ENCODE measurements at places on chromosomes 7 and 10. TPM values are rescaled to one million over a fixed set of nuclear protein-coding genes. Genes with fewer than 3 reads are reported as not detected.

- H3K4me3 ChIP-seq = no peak overlapping the region
- no peaks in the 10 kb centered on the region for H3K27me3 ChIP-seq
- no peak overlapping the region for H3K27ac ChIP-seq
- peaks cover 2% of the 10 kb centered on the region for H3K4me1 ChIP-seq
Measured at GRCh38 chr7:33091111-33091531, 18.1 kb downstream of the RP9 start.

DNA sequence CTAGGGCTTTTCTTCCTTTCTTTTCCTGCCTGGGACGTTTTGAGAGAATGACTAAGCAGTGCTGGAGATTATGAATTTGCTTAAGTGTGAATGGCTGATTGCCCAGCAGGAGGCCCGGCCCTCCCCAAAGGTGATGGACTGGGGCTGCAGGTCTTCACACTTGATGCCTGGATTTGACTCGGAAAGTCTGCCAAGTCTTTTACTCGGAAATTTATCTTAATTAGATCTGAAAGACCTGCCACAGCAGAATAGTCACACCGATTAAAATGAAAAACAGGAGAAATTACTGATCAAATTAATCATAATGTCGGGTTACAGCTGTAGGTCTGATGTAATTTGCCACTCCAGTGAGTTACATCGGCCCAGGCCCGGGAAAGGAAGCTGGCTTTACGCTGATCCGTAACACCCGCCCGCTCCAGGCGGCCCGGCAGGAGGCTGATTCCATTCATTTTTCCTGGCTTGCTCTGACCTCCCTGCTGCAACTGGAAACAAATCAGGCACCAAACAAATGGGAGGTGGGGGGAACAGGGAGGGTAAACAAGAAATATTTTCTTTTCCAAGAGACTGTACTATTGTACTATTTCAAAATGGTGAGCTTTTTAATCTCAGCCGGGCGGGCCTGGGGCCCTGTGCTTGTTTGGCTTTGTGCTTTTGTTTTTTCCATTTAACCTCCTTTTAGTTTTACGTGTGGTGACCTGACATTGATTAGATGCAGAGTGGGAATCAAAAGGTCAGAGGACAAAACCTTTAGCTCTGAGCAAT lies 212.4 kb upstream of the YAE1 start:
- H3K27me3 ChIP-seq = no peaks in the 10 kb centered on the region
- no peaks in the 10 kb centered on the region for H3K36me3 ChIP-seq
- DNase-seq = no peak
- H3K27ac ChIP-seq = no peak overlapping the region
- peaks cover 9% of the 10 kb centered on the region for H3K4me1 ChIP-seq
- H3K4me3 ChIP-seq = no peak overlapping the region

GRCh38 chr10:102452672-102453340 lies 1.5 kb upstream of the C10orf95 start:
- peak overlapping the region; percentile 38 for H3K4me3 ChIP-seq
- no peaks in the 10 kb centered on the region for H3K36me3 ChIP-seq
- H3K27ac ChIP-seq = peak overlapping the region; percentile 67
- H3K27me3 ChIP-seq = no peaks in the 10 kb centered on the region
- peaks cover 30% of the 10 kb centered on the region for H3K4me1 ChIP-seq

DNA sequence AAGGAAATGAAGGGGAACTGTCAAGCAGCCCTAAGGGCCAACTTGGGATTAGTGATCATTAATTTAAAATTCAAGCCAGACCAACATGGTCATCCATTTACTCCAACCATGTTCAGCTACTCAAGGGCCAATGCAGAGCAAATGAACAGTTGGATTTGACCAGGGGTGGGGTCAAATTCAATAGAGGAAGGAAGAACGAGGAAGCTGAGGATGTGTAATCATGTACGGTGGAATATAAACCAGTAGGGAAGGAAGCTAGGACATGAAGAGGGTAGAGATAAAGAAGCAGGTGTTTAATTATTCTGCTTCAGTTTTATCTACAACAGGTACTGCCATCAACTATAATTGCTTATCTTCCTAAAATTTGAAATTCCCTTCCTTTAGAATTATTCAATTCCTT lies 81.6 kb downstream of the HIBADH start:
- no peak overlapping the region for H3K27ac ChIP-seq
- H3K4me3 ChIP-seq = no peak overlapping the region
- no peaks in the 10 kb centered on the region for H3K36me3 ChIP-seq
- no peak for DNase-seq
- H3K4me1 ChIP-seq = no peaks in the 10 kb centered on the region

GRCh38 chr10:112235141-112235540 lies 48.1 kb upstream of the TECTB start:
- DNase-seq = no peak
- peaks cover 10% of the 10 kb centered on the region for H3K27me3 ChIP-seq
- H3K27ac ChIP-seq = no peak overlapping the region
- H3K4me3 ChIP-seq = no peak overlapping the region
- no peaks in the 10 kb centered on the region for H3K36me3 ChIP-seq
- H3K4me1 ChIP-seq = no peaks in the 10 kb centered on the region

DNA sequence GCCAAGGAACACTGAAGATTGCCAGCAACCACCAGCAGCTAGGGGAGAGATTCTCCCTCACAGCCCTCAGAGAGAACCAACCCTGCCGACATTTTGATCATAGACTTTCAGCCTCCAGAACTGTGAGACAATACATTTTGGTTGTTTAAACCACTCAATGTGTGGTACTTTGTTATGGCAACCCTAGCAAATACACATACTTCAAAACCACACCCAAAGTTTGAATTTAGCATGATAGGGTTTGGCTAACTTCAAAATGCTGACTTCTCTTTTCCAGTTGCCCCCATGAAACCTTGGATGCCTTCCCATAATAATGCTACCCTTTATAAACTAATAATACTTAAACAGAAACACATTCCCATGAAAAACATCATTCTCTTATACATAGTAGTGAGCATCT lies 149.8 kb downstream of the DGKI start:
- no peaks in the 10 kb centered on the region for H3K4me1 ChIP-seq
- H3K4me3 ChIP-seq = no peak overlapping the region
- no peak for DNase-seq
- H3K27me3 ChIP-seq = peaks cover 10% of the 10 kb centered on the region
- H3K27ac ChIP-seq = no peak overlapping the region
- H3K36me3 ChIP-seq = no peaks in the 10 kb centered on the region

GRCh38 chr7:81327468-81328266 lies 408.8 kb upstream of the SEMA3C start:
- H3K4me3 ChIP-seq = no peak overlapping the region
- DNase-seq = no peak
- H3K27me3 ChIP-seq = no peaks in the 10 kb centered on the region
- no peaks in the 10 kb centered on the region for H3K4me1 ChIP-seq
- H3K36me3 ChIP-seq = no peaks in the 10 kb centered on the region

DNA sequence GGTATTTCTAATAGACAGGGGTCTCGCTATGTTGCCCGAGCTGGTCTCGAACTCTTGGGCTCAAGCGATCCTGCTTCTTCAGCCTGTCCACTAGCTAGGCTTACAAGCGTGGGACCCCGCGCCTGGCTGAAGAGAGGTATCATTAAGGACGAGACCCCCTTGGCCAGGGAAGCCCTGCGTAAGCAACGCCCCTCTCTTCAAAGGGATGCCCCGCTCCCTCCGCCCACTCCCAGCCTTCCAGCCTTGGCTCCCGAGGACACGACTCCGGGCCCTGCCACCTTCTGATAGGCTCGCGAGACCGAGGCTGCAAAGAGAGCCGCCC lies 220 bp upstream of the ZKSCAN5 start:
- H3K27me3 ChIP-seq = no peaks in the 10 kb centered on the region
- H3K4me3 ChIP-seq = peak overlapping the region; percentile 95
- no peak for DNase-seq
- peak overlapping the region; percentile 100 for H3K27ac ChIP-seq
- H3K4me1 ChIP-seq = peaks cover 42% of the 10 kb centered on the region

DNA sequence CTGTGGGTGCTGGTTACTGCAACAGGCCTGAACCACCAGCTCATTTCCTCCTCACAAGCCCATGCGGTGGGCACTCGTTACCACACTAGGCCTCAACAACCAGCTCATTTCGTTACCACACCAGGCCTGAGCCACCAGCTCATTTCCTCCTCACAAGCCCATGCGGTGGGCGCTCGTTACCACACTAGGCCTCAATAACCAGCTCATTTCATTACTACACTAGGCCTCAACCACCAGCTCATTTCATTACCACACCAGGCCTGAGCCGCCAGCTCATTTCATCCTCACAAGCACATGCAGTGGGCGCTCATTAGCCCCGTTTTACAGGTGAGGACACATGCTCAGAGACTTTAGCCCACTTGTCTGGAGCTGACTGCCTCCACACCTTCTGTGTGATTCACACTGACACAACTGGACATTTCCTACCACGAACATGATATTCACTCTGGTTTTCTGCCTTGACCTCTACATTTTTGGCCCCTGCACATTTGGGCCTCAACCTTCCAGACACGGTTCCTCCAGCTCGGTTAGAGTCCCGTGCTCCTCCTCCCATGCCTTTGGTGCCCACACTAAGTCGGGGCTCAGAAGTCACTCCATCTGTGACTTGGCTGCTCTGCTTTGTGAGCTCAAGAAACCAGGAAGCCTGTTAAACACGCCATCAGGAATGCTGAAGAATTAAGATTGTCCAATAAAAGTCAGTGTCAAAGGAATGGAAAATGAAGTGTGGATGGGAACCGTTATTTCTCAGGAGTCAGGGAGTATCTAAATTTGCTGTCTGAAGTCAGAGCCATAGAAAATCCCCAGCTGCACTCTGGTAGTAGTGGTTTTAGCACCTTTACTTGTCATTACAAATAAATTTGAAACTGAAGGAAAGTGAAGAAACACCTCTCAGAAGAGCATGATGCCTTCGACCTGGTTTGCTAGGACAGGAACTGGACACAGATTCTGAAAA lies 55.8 kb upstream of the LANCL2 start:
- H3K4me3 ChIP-seq = peak overlapping the region; percentile 56
- peak; percentile 1 for DNase-seq
- H3K27me3 ChIP-seq = peaks cover 21% of the 10 kb centered on the region
- H3K27ac ChIP-seq = peak overlapping the region; percentile 82

- H3K27ac ChIP-seq = no peak overlapping the region
- peaks cover 25% of the 10 kb centered on the region for H3K36me3 ChIP-seq
- H3K4me1 ChIP-seq = peaks cover 24% of the 10 kb centered on the region
- H3K27me3 ChIP-seq = no peaks in the 10 kb centered on the region
- H3K4me3 ChIP-seq = no peak overlapping the region
Measured at GRCh38 chr7:24604630-24605029, 31.4 kb downstream of the PALS2 start.

GRCh38 chr7:78345293-78345911 lies 546.8 kb downstream of the PHTF2 start:
- DNase-seq = no peak
- no peaks in the 10 kb centered on the region for H3K4me1 ChIP-seq
- no peak overlapping the region for H3K4me3 ChIP-seq
- H3K27me3 ChIP-seq = no peaks in the 10 kb centered on the region
- no peaks in the 10 kb centered on the region for H3K36me3 ChIP-seq

GRCh38 chr10:116146372-116147140 lies 126.5 kb downstream of the GFRA1 start:
- H3K36me3 ChIP-seq = no peaks in the 10 kb centered on the region
- H3K4me1 ChIP-seq = peaks cover 23% of the 10 kb centered on the region
- H3K27me3 ChIP-seq = peaks cover 6% of the 10 kb centered on the region
- H3K4me3 ChIP-seq = no peak overlapping the region
- DNase-seq = no peak

DNA sequence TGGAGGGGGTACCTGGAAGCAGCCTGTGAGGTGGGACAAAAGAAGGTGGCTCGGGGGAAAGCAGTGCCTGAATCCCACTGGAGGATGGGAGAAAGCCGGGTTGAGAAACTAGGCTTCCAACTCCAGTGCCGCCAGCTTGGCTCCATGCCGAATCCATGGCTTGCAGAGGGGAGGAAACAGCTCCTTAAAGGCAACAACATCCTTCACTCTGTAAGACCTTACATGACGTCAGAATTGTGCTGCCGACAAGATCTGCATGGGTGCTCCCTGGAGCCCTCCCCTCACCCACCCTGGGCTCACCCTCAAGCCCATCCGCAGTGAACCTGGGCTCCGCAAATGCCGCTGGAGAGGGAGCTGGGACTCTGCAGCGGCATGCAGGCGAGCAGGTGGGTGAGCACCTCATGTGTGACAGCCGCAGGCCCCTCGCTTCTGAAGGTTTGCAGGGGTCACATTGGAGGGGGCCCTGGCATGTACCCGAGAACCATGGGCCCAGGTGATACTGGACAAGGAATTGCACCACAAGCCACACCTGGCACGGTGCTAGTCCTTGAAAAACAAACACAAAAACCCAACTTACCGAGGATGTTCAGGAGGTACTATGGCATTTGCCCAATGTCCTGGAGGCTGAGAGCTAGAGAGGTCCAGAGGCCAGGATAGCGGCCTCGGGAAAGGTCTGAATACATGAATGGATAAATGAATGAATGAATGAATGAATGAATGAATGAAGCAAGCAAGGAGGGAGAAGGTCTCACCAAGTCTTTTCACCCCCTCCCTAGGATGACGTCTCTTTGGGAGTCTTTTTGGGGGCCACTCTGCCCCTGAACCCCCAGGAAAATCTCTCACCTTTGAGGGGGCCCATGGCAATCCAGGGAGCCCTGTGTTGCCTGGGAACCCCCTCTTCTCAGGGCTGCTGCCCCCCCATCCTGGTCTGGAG lies 238.6 kb upstream of the SHH start:
- no peak overlapping the region for H3K4me3 ChIP-seq
- no peak for DNase-seq
- peaks cover 9% of the 10 kb centered on the region for H3K36me3 ChIP-seq
- H3K27me3 ChIP-seq = no peaks in the 10 kb centered on the region
- H3K4me1 ChIP-seq = no peaks in the 10 kb centered on the region

- peak; percentile 30 for DNase-seq
- no peaks in the 10 kb centered on the region for H3K36me3 ChIP-seq
- peak overlapping the region; percentile 63 for H3K4me3 ChIP-seq
- no peaks in the 10 kb centered on the region for H3K27me3 ChIP-seq
- H3K4me1 ChIP-seq = peaks cover 79% of the 10 kb centered on the region
Measured at GRCh38 chr10:14653271-14654161, 121.2 kb downstream of the FAM107B start.

DNA sequence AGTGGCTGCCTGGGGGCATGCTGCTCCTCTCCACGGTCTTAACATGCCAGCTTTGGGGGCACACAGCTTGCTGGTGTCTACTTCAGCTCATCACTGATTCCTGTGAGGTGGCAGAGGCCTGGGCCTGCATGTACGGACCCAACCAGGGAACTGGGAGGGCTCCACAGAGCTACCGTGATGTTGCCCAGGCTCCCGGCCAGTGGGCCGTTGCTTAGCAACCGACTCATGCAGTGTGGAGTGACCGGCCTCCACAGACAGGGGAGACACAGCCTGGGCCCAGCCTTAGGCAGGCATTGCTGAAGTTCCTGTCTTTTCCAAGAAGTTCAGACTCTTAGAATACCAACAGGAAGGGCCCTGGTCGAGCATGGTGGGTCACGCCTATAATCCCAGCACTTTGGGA lies 25.8 kb upstream of the SH2B2 start:
- no peaks in the 10 kb centered on the region for H3K4me1 ChIP-seq
- H3K27ac ChIP-seq = peak overlapping the region; percentile 63
- H3K27me3 ChIP-seq = no peaks in the 10 kb centered on the region
- DNase-seq = no peak
- no peaks in the 10 kb centered on the region for H3K36me3 ChIP-seq

Gene VWDE
- not detected for polyA plus RNA-seq

Gene VPS37D
- polyA plus RNA-seq = 0.14 TPM

Gene IFIT2
- 5.7 TPM for polyA plus RNA-seq

Gene SRGN
- polyA plus RNA-seq = 110 TPM

Gene MOGAT3
- not detected for polyA plus RNA-seq

Gene HOXA3
- not detected for polyA plus RNA-seq

Gene VSTM2A
- polyA plus RNA-seq = not detected

Gene PHYHIPL
- not detected for polyA plus RNA-seq

Gene PON1
- polyA plus RNA-seq = not detected

Gene GPER1
- 0.11 TPM for polyA plus RNA-seq

Gene CUZD1
- polyA plus RNA-seq = 0.50 TPM

Gene VPS41
- polyA plus RNA-seq = 43.2 TPM

Gene MLXIPL
- polyA plus RNA-seq = not detected

Gene HOXA2
- not detected for polyA plus RNA-seq

Gene SPDYE9
- not detected for polyA plus RNA-seq

Gene OPN4
- polyA plus RNA-seq = not detected

Gene OGDHL
- not detected for polyA plus RNA-seq
